H9 (cell line): ENCODE measurements at places on chromosomes 6 and 20.

- no peak overlapping the region for H3K4me3 ChIP-seq
- H3K27ac ChIP-seq, result no peak overlapping the region
- no peaks in the 10 kb centered on the region for H3K27me3 ChIP-seq
- no peak for DNase-seq
Observed at GRCh38 chr20:12020846-12021245, 103.2 kb downstream of the BTBD3 start.

GRCh38 chr6:111957623-111958315 is 84.5 kb upstream of the FYN start:
- H3K4me3 ChIP-seq, result no peak overlapping the region
- H3K4me1 ChIP-seq, result peaks cover 4% of the 10 kb centered on the region; the same call in 1 of the 2 replicates
- H3K36me3 ChIP-seq, result no peaks in the 10 kb centered on the region
- H3K27ac ChIP-seq, result no peak overlapping the region
- no peaks in the 10 kb centered on the region for H3K27me3 ChIP-seq

DNA sequence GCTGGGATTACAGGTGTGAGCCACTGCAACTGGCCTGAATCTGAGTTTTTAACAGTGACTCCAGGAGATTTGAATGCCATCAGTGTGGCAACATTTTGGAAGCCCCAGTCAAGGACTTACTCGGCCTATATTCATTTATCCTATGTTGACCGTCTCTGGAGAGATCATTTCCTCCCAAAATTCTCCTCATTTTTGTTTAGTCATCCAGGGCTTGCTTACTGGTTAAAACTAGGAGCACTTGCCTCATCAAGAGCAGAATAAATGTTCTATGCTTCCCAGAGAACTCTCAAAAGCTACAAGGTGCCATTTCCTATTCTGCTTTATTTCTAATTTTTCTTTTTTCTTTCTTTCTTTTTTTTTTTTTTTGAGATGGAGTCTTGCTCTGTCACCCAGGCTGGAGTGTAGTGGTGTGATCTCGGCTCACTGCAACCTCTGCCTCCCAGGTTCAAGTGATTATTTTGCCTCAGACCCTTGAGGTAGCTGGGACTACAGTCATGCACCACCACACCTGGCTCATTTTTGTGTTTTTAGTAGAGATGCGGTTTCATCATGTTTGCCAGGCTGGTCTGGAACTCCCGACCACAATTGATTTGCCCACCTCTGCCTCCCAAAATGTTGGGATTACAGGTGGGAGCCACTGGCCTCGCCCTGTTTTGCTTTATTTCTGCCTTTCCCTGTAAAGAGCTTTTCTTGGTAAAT is 23.4 kb upstream of the TRIM27 start:
- DNase-seq, result no peak
- peaks cover 5% of the 10 kb centered on the region for H3K36me3 ChIP-seq
- no peak overlapping the region for H3K27ac ChIP-seq
- no peaks in the 10 kb centered on the region for H3K27me3 ChIP-seq
- H3K4me1 ChIP-seq, result peaks cover 2% of the 10 kb centered on the region; the same call in 1 of the 2 replicates

DNA sequence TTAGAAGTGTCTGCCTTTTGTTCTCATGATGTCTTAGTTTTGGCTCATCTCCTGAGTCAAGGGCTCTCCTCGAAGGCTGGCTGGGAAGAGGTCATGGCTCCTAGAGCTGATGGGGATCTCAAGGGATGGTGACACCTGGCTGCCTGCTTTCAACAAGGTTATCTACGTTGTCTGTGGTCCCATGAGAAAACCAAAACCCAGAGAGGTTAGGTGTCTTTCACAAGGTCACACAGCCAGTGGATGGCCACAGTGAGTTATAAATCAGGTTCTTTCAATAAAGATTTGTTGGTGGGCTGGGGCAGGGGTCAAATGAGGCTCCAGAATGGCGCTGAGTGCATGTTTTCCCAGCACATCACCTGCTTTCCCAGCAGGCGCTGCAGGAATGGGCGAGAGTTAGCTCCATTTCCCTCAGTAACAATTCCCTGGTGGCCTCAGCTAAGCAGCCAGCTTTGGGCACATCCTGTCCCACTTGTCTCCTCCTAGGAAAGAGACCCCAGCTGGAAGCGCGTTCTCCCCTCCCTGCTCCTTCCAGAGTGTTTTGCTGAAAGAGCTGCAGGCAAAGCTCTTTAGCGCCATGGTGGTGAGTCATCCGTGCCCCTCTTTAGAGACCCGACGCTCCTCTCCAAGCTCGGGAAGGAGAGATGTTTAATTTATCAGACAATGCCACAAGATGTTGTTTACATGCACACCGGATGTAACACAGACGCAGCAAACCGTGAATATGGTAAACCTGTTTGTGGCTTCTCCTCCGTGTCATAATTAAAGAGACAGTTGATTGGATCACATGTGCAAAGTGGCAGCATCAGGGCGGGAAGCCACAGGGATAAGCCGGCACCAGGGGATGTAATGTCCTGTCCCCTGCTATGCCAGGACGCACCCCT is 109.7 kb downstream of the LRFN2 start:
- no peak overlapping the region for H3K27ac ChIP-seq
- DNase-seq, result peak; percentile 74
- no peaks in the 10 kb centered on the region for H3K36me3 ChIP-seq
- H3K27me3 ChIP-seq, result no peaks in the 10 kb centered on the region
- H3K4me3 ChIP-seq, result peak overlapping the region; percentile 33

DNA sequence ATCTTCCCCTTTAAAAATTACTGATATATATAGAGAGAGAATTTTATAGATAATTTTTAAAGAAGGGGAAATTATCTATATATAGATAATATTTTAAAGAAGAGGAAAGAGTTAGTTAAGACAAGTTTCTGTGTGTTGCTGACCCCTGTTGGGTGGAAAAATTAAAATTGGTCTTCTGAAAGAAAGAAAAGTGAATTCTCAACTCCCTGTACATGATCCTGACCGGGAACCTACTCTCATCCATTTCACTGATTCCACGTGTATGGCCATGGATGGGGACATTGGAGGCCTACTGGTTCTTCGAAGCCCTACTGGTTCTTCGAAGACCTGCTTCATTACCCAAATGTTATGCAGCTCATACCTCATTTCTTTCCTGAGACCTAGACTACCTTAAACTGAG is 53.0 kb upstream of the TCF21 start:
- no peaks in the 10 kb centered on the region; the same call in 1 of the 2 replicates for H3K4me1 ChIP-seq
- no peaks in the 10 kb centered on the region for H3K27me3 ChIP-seq
- no peak overlapping the region for H3K27ac ChIP-seq
- no peaks in the 10 kb centered on the region for H3K36me3 ChIP-seq
- H3K4me3 ChIP-seq, result no peak overlapping the region

DNA sequence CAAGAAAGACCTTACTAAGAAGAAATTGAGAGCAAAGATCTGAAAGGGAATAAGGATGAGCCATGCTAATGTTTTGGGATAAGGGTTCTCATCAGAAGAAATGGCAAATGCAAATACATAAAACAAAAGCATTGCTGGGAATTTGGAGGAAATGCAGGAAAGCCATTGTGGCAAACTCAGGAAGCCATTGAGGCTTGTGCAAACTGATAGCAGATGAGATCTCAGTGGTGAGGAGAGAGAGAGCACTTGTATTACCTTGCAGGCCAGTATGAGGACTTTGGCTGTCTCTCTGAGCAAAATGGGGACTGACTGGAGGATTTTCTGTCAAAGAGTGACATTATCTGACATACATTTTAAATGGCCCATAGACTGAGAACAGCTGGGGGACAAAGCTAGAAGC is 103.0 kb downstream of the ADGRB3 start:
- H3K4me1 ChIP-seq, result peaks cover 5% of the 10 kb centered on the region; the same call in 1 of the 2 replicates
- H3K27ac ChIP-seq, result no peak overlapping the region
- H3K4me3 ChIP-seq, result no peak overlapping the region
- no peaks in the 10 kb centered on the region for H3K27me3 ChIP-seq
- no peak for DNase-seq

GRCh38 chr6:147372806-147373205 is 135.7 kb upstream of the SAMD5 start:
- no peak overlapping the region for H3K4me3 ChIP-seq
- DNase-seq, result no peak
- no peaks in the 10 kb centered on the region for H3K27me3 ChIP-seq
- H3K36me3 ChIP-seq, result peaks cover 3% of the 10 kb centered on the region; the same call in 1 of the 2 replicates

DNA sequence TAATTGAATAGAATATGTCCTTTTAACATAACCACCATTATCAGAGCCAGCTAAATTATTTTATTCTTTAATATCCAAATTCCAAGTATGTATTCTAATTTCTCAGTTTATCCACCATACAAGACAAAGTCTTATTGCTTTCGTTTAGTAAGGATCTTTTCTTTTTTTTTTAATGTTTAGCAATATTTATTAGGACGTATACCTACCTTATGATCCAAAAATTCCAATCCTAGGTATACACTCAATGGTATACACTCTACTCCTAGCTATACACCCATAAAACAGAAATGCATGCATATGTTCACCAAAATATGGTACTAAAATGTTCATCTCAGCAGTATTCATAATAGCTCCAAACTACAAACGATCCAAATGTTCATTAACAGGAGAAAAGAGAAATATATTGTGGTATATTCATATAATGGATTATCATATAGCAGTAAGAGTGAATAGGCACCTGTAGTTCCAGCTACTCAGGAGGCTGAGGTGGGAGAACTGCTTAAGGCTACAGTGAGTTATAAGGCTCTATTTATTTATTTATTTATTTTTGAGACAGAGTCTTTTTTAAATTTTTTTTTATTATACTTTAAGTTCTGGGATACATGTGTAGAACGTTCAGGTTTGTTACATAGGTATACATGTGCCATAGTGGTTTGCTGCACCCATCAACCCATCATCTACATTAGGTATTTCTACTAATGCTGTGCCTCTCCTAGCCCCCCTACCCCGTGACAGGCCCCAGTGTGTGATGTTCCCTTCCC is 17.3 kb downstream of the TNFAIP3 start:
- no peak for DNase-seq
- peaks cover 5% of the 10 kb centered on the region; the same call in 1 of the 2 replicates for H3K4me1 ChIP-seq
- no peak overlapping the region for H3K27ac ChIP-seq
- H3K4me3 ChIP-seq, result no peak overlapping the region

DNA sequence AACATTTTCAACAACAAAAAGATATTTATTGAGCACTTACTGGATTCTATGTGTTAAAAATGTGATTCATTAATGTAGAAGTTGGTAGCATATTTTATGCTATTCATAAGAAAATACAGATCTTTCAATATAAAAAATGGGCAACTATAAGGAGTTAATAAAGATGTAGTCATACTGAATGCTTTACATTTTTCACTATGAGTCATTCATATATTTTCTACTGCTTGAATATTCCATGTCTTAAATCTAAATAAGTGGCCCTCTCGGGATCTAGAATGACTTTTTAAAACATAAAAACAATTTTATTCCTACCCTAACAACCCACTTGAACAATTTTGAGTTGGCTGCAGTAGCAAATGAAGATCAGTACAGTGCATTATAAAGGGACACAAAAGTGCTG is 362.1 kb downstream of the PHF3 start:
- no peak overlapping the region for H3K27ac ChIP-seq
- no peaks in the 10 kb centered on the region for H3K36me3 ChIP-seq
- no peak for DNase-seq
- no peaks in the 10 kb centered on the region for H3K27me3 ChIP-seq
- H3K4me3 ChIP-seq, result no peak overlapping the region
- no peaks in the 10 kb centered on the region for H3K4me1 ChIP-seq

- no peaks in the 10 kb centered on the region for H3K27me3 ChIP-seq
- no peaks in the 10 kb centered on the region for H3K4me1 ChIP-seq
- no peak overlapping the region for H3K27ac ChIP-seq
- H3K36me3 ChIP-seq, result peaks cover 1% of the 10 kb centered on the region; the same call in 1 of the 3 replicates
- no peak overlapping the region for H3K4me3 ChIP-seq
Observed at GRCh38 chr20:34604980-34605788, 46.7 kb downstream of the MAP1LC3A start.

DNA sequence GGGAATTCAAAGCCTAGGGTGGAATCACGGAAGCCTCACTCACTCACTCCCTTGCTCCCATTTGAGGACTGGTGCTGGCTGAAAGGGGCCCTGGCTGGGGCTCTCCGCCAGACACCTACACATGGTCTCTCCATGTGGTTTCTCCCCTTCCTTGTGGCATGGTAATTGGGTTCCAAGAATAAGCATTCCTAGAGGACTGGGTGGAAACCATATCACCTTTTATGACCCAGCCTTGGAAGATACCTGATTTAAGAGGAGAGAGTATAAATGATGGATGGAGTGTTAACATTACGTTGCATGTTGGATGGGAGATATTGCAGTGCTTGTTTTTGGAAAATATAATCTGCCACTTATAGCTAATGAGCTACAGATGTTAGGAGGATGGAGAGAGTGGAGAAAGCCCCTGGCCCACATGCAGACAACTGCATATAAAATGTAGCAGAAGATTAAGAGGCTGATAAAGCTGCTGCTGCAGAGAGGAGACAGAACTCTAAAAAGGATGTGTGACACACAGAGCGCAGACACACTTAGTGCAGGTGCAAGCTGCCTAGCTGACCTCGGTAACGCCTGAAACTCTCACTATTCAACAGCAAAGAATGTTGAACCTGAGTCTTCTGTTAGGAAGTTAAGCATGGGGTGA is 23.3 kb upstream of the CDKN1A start:
- H3K27ac ChIP-seq, result no peak overlapping the region
- no peak for DNase-seq
- no peaks in the 10 kb centered on the region for H3K27me3 ChIP-seq
- H3K4me3 ChIP-seq, result no peak overlapping the region
- H3K4me1 ChIP-seq, result no peaks in the 10 kb centered on the region

- no peak for DNase-seq
- no peaks in the 10 kb centered on the region for H3K27me3 ChIP-seq
- H3K4me3 ChIP-seq, result no peak overlapping the region
- no peak overlapping the region for H3K27ac ChIP-seq
Observed at GRCh38 chr6:119090256-119090655, 11.8 kb upstream of the FAM184A start.

DNA sequence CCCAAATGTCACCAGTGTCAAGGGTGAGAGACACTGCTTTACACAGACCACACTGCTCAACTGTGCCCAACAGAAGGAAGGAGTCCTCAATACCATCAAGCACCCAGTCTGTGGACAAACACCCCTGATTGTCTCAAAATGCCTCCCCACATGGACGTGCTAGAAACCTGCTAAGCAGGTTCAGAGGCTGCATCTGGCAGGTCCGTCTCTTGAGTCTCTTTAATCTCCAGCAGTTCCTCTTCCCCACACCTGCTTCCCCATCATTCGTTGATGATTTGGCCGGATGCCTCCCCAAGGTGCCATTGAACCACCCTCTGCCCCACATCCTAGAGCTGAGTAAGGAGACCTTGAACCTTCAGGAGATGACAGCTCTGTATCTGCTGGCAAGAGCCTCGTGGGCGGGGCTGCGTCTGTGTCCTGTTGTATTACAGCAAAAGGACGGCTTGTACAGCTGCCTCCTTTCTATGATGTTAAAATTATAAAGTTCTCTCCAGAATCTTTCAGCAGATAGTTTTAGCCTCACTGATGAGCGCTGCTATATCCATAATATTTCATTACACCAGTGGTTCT is 179.2 kb downstream of the PREX1 start:
- H3K4me1 ChIP-seq, result no peaks in the 10 kb centered on the region
- H3K4me3 ChIP-seq, result no peak overlapping the region
- H3K36me3 ChIP-seq, result peaks cover 12% of the 10 kb centered on the region; the same call in 2 of the 3 replicates
- H3K27ac ChIP-seq, result no peak overlapping the region
